ENCODE measurements at places on chromosomes 5 and 9. TPM values are rescaled to one million over a fixed set of nuclear protein-coding genes. Genes with fewer than 3 reads are reported as not detected.

Gene RABEPK
- total RNA-seq = 12.8 TPM

Gene RGS7BP
- 0.49 TPM for total RNA-seq

Gene IFNK
- not detected for total RNA-seq

Gene FREM1
- total RNA-seq = 10.6 TPM

Gene LRRC19
- total RNA-seq = not detected

Gene ISL1
- 0.81 TPM for total RNA-seq

Gene FOXD4L3
- total RNA-seq = not detected

Gene FAM81B
- total RNA-seq = not detected

Gene GRM6
- not detected for total RNA-seq

Gene ARID3C
- not detected for total RNA-seq

Gene IFNB1
- not detected for total RNA-seq

Gene DEPDC1B
- total RNA-seq = not detected

Gene SLC6A7
- total RNA-seq = not detected

Gene SPATA31D3
- total RNA-seq = not detected

Gene FIBCD1
- not detected for total RNA-seq

Gene CDC20B
- total RNA-seq = not detected

Gene RNF130
- total RNA-seq = 115 TPM

Gene GLT6D1
- not detected for total RNA-seq

Gene GALT
- total RNA-seq = 33.2 TPM

Gene CEL
- 1.1 TPM for total RNA-seq

Gene IRGM
- not detected for total RNA-seq

Gene SLC6A19
- total RNA-seq = not detected

Gene BTNL8
- total RNA-seq = 0.71 TPM

Gene CCNI2
- not detected for total RNA-seq

Gene MARCHF3
- total RNA-seq = 5.7 TPM

Gene LMAN2
- total RNA-seq = 87.5 TPM

Gene SPATA31D4
- total RNA-seq = not detected

Gene ADAMTSL2
- 0.81 TPM for total RNA-seq

Data from sigmoid colon (tissue), 7 donors.